ENCODE measurements at places on chromosomes 16 and 17.

- peak; percentile 38 for DNase-seq
Observed at GRCh38 chr17:77783991-77784820, 174.3 kb upstream of the TNRC6C start.

GRCh38 chr16:67471758-67472384 is 9.1 kb downstream of the ATP6V0D1 start:
- DNase-seq = no peak

GRCh38 chr16:58399718-58400633 is 7.7 kb downstream of the GINS3 start:
- no peak for DNase-seq

GRCh38 chr17:81009136-81009535 is 17.5 kb downstream of the CHMP6 start:
- DNase-seq = no peak

DNA sequence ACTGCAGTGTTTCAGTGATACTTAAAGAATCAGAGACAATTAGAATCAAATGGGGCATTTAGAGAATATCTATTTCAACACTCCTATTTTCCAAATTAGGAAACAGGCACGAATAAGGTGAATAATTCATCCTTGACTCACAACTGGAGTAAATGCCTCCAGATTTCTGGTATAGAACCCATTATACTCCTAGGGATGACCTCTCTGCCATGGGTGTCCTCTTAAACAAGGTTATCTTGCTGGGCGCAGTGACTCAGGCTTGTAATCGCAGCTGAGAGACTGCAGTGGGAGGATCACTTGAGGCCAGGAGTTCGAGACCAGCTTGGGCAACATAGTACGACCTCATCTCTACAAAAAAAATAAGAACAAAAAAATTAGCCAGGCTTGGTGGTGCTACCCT is 139.8 kb upstream of the ELAC2 start:
- DNase-seq = no peak
